ENCODE measurements at places on chromosomes 16 and 17. TPM values are rescaled to one million over a fixed set of nuclear protein-coding genes. Genes with fewer than 3 reads are reported as not detected.

Gene PLXDC1
- polyA plus RNA-seq, result 5.0 TPM

DNA sequence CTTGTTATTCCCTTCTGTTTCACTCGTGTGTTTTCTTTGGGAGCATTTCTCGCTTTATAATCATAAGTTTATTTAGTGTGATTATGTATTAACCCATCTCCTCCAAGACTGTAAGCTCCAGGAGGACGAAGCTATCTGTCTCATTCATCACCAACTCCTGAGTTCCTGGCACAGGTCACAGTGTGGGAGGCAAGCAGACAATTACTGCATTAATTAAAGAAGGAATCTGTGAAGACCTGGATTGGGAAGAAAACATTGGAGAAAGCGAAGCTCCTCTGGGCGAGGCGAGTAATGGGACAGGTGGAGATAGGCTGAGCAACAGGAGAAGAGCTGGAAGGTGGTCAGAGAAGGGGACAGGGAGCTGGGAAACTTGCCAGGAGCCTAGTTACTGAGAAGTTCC is 7.8 kb upstream of the CAMKK1 start:
- no peak for DNase-seq

Gene TBX6
- 0.77 TPM for polyA plus RNA-seq

Gene OR1E2
- not detected for polyA plus RNA-seq

GRCh38 chr17:8283356-8283755 is 5.1 kb upstream of the RANGRF start:
- DNase-seq, result no peak

DNA sequence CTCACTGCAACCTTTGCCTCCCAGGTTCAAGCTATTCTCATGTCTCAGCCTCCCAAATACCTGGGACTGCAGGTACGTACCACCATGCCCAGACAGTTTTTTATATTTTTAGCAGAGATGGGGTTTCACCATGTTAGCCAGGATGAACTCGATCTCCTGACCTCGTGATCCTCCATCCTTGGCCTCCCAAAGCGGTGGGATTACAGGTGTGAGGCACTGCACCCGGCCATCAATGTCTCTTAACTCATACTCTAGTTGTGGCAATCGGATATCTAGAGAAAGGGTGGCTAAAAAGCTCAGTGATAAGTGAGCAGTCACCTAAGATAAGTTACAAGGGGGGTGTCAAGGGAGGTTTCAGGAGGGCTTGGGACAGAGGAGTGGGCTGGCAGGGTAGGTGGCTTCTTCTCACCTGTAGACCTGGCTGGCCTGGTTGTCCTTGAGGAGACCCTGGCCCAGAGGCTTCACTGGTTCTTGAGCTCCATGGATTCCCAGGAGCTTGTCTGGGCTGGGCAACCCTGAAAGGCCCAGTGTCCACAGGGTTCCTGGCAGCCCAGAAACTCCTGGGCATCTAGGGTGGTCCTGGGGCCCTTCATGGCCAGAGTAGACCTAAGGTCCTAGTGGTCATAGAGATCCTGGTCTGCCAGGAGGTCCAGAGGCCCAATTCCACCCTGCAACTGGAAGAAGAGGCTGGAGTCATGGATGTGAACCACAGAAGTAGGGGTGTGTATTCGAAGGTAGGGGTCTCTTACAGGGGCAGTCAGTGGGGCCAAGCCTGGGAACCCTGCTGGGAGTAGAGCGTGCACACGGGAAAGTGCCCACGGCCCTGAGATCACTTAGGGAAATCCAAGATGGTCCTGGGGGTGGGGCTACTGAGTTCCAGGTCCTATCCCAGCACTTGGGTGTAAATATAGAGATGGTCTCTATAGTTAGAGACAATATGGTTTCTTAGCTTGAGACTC is 12.7 kb upstream of the IGFBP4 start:
- no peak for DNase-seq

DNA sequence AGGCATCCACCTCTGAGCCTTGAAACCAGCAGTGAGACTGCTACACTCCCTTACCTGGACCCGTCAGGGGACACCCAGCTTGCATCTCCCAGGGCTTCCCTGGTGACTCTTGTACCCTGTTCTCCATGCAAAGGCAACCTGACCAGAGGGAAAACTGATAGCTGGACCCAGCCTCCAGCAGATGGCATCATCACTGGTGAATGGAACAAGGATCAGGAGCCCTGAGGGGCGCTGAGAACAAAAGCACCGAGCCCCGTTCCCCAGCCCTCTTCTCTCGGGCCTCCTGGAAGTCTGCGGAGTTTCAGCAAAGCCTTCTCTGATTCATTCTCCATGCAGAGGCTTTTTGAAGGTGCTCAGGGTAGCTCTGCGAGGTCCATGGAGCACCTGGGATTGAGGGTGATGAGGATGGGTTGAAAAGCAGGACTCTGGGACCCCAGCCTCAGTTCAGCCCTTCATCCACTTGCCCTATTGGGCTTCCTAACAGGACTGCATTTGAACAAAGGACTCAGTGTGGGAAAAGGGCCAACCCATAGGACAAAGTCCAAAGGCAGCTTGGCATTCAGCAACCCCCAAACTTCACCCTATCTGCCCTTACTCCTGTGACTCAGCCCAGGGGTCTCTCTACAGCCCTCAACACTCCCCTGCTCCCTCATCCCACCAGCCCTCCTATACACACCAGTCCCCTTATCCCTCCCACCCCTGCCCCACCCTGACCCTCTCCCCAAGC is 45.0 kb upstream of the LHX1 start:
- no peak for DNase-seq

GRCh38 chr17:15516150-15516549 is 47.1 kb downstream of the TVP23C start:
- no peak for DNase-seq

DNA sequence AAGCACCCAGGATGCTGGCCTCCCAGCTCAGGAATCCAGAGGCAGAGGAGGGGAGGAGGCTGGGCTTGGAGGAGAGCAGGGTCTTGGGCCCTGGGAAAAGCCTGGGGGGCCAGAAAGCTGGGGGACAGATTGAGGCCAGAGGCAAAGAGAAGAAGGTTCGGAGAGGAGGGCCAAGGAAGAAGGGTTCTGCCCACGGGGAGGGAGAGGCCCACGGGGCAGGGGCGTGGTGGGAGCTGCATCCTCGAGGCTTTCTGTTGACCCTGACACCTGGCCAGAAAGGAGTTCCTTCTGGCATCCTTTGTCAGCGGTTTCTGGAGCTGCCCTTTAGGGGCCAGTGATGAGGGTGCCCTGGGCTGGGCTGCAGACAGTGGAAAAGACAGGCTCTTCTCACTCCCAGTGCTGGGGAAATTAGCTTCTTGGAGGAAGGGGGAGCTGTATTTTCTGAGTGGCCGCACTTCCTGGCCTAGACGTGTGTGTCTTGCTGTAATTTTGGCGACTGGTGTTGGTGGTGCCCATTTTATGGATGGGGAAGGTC is 308.7 kb downstream of the SEC14L1 start:
- no peak for DNase-seq

- peak; percentile 94 for DNase-seq
These were observed 27.6 kb downstream of the STAT5B start for GRCh38 chr17:42248351-42249179.

Gene TBC1D3L
- 27.0 TPM for polyA plus RNA-seq

Gene TP53TG3B
- polyA plus RNA-seq, result not detected

GRCh38 chr16:280552-280951 is at the start of gene ARHGDIG:
Gene ARHGDIG (plus strand): TSS chr16:280591. CDS start chr16:280681, 90 bp downstream.
- no peak for DNase-seq

Gene SLC9A5
- polyA plus RNA-seq, result 1.2 TPM

- no peak for DNase-seq
These were observed 506.1 kb downstream of the CDH11 start for GRCh38 chr16:64615630-64616280.

DNA sequence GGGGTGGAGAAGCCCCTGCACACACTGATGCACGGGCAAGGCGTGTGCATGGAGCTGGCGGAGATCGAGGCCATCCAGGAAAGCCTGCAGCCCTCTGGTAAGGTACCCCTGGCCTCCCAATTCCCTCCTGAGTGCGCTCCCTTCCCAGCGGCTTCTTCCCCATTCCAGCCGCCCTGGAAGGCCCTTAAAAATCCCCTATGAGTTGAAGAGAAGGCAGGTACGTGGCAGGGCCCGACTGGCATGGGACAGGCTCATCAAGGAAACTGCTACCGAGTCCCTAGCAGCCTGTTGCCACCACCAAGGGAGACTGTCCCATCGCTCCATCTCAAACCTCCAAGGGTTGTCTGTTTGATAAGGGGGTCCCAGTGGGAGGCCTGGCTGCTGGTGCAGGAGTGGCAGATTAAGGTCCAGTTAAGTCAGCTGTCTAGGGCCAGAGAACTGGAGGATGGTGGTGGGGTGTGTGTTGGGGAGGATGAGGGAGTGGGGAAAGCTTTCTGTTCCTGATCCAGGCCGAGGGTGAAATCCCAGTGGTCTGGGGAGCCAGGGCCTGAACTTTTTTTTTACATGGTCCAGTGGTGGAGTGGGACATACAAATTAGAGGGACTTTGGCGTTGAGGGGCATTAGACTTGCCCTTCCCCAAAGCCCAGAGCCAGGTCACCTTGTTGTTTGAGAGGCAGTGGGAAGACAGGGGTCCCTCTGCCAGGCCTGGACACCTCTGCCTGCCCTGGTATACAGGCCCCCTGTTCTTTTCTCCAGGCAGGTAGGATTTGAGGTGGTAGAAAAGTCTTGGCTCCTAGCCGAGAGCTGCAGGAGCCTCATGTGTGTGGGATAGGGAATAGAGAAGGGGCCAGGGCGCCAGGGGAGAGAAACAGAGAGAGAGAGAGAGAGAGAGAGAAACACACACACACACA is 994 bp downstream of the IGFBP4 start:
- DNase-seq, result no peak

GRCh38 chr16:53546988-53547391 is 44.0 kb upstream of the AKTIP start:
- no peak for DNase-seq

- DNase-seq, result no peak
These were observed 93.9 kb upstream of the FA2H start for GRCh38 chr16:74868501-74868900.

DNA sequence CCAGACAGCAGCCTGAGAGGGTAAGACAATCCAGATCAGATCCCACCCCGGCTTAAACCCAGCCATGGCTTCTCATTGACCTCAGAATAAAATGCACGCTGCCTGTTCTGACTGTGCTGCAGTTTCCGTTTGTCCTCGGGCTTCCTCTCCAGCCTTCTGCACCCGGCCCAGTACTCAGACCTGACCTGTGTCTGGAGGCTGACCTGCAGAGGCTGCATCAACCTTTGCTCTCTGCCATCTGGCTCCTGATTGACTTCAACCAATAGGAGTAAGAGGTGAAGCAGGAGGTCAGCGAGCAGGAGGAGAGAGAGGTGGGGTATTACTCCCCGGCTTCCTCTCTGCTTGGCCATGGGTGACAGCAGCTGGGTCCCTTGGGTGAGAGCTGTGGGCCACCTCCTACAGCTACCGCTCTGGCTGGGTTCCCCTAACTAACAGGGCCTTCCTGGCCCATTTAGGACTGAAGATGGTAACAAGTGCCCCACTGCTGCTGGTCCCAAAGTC is 46.7 kb downstream of the C16orf82 start:
- no peak for DNase-seq

DNA sequence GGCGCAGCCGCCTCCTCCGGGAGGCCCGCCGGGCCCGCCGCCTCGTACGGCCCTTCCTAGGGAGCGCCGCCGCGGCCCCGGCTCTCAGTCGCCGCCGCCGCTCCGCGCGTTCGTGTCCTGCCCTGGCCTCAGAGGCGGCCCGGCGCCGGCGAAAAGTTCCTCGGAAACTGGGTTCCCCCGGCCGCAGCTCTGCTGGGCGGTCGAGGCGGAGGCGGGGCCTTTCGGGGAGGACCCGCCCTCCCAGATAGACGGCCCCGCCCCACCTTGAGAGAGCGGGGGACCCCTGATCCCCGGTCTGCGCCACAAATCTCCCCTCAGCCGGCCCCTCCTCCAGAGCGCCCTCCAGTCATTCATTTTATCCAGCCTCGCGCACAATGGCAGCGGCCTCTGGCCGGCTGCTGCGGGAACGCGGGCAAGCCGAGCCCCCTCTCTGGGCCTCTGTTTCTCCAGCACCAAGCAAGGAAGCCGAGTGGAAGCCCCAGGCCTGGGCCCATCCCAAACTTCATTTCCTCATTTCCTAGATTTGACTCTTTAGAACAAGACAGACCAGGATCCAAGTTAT is at the start of gene SREBF1:
TSS of gene SREBF1 (minus strand) at position 169 of the 562 bp plus-strand sequence. CDS start 169 bp downstream, outside the sequence.
- DNase-seq, result no peak

Gene ATP2C2
- polyA plus RNA-seq, result 0.38 TPM
